ENCODE measurements at places on chromosomes 6 and 20.

GRCh38 chr6:134183844-134184243 lies 131.4 kb upstream of the SLC2A12 start:
- no peak for DNase-seq

DNA sequence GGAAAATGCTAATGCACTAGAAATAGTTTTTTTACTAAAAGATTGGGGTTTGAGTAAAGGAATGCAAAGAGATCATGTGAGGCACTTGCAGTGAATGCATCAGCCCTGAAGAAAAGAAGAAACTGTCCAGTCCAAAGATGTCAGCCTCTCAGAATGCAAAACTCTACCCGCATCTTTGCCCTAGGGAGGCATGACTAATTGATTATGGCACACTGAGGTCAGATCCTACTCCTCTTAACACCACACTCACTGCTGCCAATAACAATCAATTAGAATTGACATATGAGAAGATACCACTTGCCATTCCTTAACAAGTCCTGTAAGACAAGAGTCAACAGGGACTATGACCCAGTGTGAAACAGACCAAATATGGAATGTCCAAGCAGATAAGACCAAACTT lies 262.3 kb upstream of the PLN start:
- no peak for DNase-seq

DNA sequence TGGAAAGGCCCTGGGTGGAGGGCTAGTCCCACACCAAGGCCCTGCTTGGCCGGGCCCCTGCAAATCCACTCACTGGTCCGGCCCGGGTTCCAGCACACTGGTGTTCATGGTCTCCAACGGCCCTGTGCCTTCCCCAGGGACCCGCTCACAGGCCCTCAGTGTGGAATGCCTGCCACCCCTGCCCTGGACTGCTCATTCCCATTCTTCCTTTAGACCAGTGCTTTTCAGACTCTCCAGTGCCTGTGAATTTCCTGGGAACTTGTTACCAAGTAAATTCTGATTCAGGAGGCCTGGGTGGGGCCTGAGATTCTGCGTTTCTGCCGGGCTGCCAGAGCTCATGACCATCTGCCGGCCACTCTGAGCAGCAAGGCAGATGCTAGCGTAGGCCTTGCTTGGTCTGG lies 5.7 kb upstream of the PXDC1 start:
- DNase-seq: no peak

DNA sequence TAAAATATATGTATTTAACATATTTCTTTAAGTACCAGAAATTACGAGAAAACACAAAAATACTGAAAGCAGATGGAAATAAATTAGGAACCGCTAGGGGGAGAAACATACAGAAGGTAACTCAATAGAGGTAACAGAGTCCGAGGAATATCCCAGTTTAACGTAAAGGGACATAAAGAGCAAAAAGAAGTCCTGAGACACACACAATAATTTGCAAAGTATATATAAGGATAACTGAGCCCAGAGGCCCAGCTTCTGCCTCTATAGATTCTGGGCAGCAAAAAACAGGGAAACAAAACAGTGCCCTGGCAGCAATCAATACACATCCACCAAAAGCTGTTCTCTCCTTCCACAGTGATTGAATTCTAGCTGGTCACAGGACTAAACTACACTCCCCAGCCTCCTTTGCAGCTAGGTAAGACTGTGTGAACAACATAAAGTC lies 15.1 kb downstream of the TBC1D32 start:
- no peak for DNase-seq

GRCh38 chr6:144075187-144075586 lies 20.2 kb downstream of the SF3B5 start:
- no peak for DNase-seq

GRCh38 chr6:137949686-137950390 lies 82.8 kb downstream of the TNFAIP3 start:
- peak; percentile 53 for DNase-seq
